ENCODE measurements at places on chromosomes 5 and 9.

DNA sequence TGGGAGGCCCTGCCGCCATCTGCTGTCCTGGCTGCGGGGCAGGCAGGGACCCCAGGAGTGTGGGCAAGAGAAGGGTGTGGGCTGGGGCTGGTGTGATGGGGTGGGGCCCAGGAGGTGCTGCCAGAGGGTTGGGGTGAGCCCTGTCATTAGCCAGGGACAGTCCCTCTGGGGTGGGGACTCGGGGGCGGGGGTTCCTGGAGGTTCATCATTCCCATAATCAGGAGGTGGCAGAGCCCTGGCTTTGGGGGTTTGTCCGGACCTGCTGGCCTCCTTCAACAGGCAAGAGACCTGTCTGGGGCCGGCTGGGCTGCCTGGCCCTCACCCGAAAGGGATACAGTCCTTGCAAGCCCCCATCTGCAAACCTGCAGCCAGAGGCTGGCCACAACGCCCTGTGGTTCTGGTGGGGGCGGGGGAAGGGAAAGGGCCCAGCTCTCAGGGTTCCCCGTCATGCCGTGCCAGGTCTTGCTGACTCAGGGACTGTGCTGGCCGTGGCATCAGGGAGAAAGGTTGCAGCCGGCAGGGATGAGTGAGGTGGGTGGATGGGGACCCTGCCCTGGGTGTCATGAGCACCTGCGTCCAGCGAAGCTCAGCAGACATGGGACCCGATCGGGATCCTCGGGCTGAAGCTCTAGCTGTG, 65.2 kb downstream of the MRPL36 start:
- H3K4me1 ChIP-seq: peaks cover 9% of the 10 kb centered on the region
- peaks cover 28% of the 10 kb centered on the region for H3K27me3 ChIP-seq
- no peaks in the 10 kb centered on the region for H3K36me3 ChIP-seq
- H3K4me3 ChIP-seq: no peak overlapping the region
- no peak for DNase-seq

- DNase-seq: no peak
- H3K36me3 ChIP-seq: peaks cover 49% of the 10 kb centered on the region
- H3K27ac ChIP-seq: no peak overlapping the region
Observed at GRCh38 chr5:154829589-154830218, 20.7 kb downstream of the FAXDC2 start.

- peaks cover 10% of the 10 kb centered on the region for H3K27me3 ChIP-seq
- H3K4me3 ChIP-seq: peak overlapping the region; percentile 3
- H3K4me1 ChIP-seq: peaks cover 41% of the 10 kb centered on the region
- DNase-seq: no peak
Observed at GRCh38 chr5:74945561-74946165, 79.5 kb upstream of the FAM169A start.

DNA sequence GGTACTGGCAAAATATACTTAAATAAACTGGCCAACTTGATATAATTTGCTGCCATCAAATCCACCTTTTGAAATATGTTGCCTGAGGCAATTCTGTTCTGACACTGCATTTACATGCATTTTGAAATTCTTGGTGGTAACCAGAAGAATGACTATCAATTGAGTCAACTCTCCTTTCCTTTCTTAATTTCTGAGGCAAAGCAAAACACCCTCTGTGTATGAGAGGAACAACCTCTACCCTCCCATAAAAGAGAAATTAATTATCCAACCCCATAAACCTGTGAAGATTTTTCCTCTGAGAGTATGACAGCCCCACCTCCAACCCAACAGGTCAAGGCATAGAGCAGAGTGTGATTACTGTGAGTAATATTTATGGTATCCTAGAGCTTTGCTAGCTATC, 286.8 kb downstream of the NR2F1-AS1 start:
- peaks cover 33% of the 10 kb centered on the region for H3K4me1 ChIP-seq
- DNase-seq: no peak
- peaks cover 12% of the 10 kb centered on the region for H3K27me3 ChIP-seq
- no peak overlapping the region for H3K4me3 ChIP-seq

DNA sequence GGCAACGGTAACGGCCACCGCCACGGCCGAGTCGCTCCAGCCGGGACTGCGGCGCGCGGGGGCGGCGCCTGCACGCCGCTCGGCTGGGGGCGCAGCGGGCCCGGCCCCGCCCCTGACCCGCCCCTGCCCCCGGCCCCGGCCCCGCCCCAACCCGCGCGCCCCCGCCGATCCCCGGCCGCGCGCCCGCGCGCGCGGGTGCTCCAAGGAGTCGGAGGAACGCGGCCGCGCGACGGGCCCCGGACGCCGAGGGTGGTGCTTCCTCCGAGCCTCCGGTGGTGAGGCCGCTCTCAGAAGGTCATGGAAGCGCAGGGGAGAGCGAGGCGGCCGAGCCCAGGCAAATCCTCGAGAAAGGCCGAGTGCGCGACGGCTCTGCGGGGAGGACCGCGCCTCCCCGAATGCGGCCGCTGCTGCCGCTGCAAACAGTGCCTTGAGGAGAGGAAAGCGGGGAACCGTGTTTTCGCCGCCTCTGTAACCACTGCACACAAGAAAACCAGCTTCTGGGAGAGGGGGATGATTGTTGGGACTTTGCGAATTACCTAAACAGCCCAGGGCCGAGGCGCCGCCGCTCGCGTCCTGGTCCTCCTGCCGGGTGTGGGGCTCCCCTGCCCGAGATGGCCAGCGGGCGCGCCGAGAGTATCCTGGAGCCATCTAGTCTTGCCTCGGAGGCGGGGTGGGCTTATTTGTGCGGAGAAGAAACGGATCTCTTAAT, at the start of gene LIFR:
Gene LIFR (minus strand): TSS at position 48 of the 709 bp plus-strand sequence. CDS start 25,999 bp downstream, outside the sequence.
- peaks cover 40% of the 10 kb centered on the region for H3K4me1 ChIP-seq
- H3K4me3 ChIP-seq: peak within 1 kb of the TSS; percentile 96
- DNase-seq: peak; percentile 87
- peaks cover 21% of the 10 kb centered on the region for H3K27me3 ChIP-seq

GRCh38 chr9:107720501-107720900, 230.9 kb upstream of the KLF4 start:
- no peak for DNase-seq
- H3K4me3 ChIP-seq: no peak overlapping the region
- H3K36me3 ChIP-seq: no peaks in the 10 kb centered on the region
- peaks cover 17% of the 10 kb centered on the region for H3K27me3 ChIP-seq
- H3K27ac ChIP-seq: no peak overlapping the region
- no peaks in the 10 kb centered on the region for H3K4me1 ChIP-seq

GRCh38 chr5:125367702-125368101, 621.3 kb upstream of the ZNF608 start:
- no peak overlapping the region for H3K27ac ChIP-seq
- no peak for DNase-seq
- H3K4me3 ChIP-seq: no peak overlapping the region
- no peaks in the 10 kb centered on the region for H3K27me3 ChIP-seq

- no peak overlapping the region for H3K4me3 ChIP-seq
- H3K4me1 ChIP-seq: peaks cover 9% of the 10 kb centered on the region
- H3K27ac ChIP-seq: no peak overlapping the region
- H3K27me3 ChIP-seq: peaks cover 90% of the 10 kb centered on the region
Observed at GRCh38 chr5:135472141-135472540, 20.0 kb upstream of the TIFAB start.

- no peak overlapping the region for H3K4me3 ChIP-seq
- peaks cover 6% of the 10 kb centered on the region for H3K4me1 ChIP-seq
- no peaks in the 10 kb centered on the region for H3K27me3 ChIP-seq
- DNase-seq: no peak
Observed at GRCh38 chr5:26763215-26763614, 275.2 kb downstream of the CDH9 start.

DNA sequence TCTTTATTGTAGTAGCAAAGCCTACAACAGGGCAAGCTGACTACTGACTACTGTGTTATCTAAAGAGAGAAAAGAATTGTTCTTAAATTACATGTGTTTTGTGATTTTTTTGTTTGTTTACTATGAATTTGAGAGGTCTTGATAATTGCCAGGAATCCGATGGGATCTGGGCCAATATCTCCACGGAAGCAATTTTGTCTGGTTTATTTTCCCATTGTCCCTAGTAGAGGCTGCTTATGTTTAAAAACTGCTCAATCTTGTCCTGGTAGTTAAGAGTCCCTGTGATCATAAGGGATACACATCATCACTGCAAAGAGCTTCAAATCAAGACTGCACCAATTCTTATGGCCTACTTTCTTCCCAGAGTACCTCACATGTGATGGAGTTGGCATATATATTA, 94.4 kb downstream of the GLDC start:
- H3K36me3 ChIP-seq: no peaks in the 10 kb centered on the region
- H3K27me3 ChIP-seq: peaks cover 2% of the 10 kb centered on the region
- H3K4me1 ChIP-seq: peaks cover 36% of the 10 kb centered on the region
- no peak overlapping the region for H3K27ac ChIP-seq
- DNase-seq: no peak

- no peak for DNase-seq
- peaks cover 13% of the 10 kb centered on the region for H3K27me3 ChIP-seq
- no peak overlapping the region for H3K4me3 ChIP-seq
- H3K4me1 ChIP-seq: no peaks in the 10 kb centered on the region
- H3K27ac ChIP-seq: no peak overlapping the region
Observed at GRCh38 chr5:152465140-152465539, 60.1 kb upstream of the NMUR2 start.

- DNase-seq: no peak
- H3K27ac ChIP-seq: peak overlapping the region; percentile 18
- H3K4me1 ChIP-seq: peaks cover 82% of the 10 kb centered on the region
Observed at GRCh38 chr5:72234265-72234700, 85.8 kb downstream of the MRPS27 start.

- no peaks in the 10 kb centered on the region for H3K4me1 ChIP-seq
- H3K27ac ChIP-seq: no peak overlapping the region
- H3K4me3 ChIP-seq: no peak overlapping the region
- no peaks in the 10 kb centered on the region for H3K27me3 ChIP-seq
Observed at GRCh38 chr5:162484986-162485385, 417.4 kb downstream of the GABRG2 start.

- no peaks in the 10 kb centered on the region for H3K36me3 ChIP-seq
- no peaks in the 10 kb centered on the region for H3K4me1 ChIP-seq
- peaks cover 9% of the 10 kb centered on the region for H3K27me3 ChIP-seq
- DNase-seq: peak; percentile 20
- H3K27ac ChIP-seq: no peak overlapping the region
Observed at GRCh38 chr5:61768692-61769281, 436.7 kb downstream of the ZSWIM6 start.

DNA sequence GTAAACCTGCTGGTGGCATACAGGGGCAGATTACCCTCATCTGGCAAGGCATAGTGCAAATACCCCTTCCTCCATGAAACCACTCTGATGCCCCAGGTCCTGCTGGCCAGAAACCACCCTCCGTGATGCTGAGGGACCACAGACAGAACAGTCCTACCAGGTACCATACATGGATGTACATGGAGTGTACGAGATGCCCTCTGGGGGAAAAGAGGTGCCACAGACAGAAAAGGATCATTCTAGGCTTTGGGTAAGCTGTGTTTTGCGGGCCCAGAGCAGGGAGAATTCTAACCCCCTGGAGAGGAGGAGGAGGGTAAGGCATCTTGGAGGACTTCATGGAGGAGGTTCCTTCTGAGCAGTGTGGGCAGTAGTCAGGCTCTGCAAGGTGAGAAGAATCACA, 68.3 kb downstream of the GABBR2 start:
- no peaks in the 10 kb centered on the region for H3K36me3 ChIP-seq
- H3K27me3 ChIP-seq: peaks cover 18% of the 10 kb centered on the region
- no peak overlapping the region for H3K4me3 ChIP-seq
- H3K4me1 ChIP-seq: peaks cover 4% of the 10 kb centered on the region
- DNase-seq: no peak

- no peak overlapping the region for H3K27ac ChIP-seq
- DNase-seq: no peak
- peaks cover 37% of the 10 kb centered on the region for H3K27me3 ChIP-seq
- no peaks in the 10 kb centered on the region for H3K36me3 ChIP-seq
- H3K4me1 ChIP-seq: no peaks in the 10 kb centered on the region
- no peak overlapping the region for H3K4me3 ChIP-seq
Observed at GRCh38 chr5:80967500-80968181, 7.5 kb downstream of the RASGRF2 start.

DNA sequence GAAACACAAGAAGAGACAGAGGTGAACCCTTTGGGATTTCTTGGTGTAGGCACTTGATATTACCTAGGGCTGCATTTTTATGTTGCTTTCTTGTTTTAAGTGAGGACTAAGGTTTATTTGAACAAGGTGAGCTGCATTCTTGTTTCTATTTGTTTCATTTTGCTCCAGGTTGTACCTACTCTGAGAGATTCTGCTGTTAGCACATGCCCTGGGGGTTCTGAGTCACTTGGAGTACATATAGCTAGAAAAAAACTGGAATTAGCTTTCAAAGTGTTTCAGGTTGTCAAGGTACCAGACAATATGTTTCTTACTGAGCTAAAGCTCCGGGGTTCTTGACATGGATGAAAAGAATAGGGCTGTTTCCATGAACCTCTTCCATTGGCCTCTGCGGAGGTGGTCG, 299.4 kb downstream of the ICE1 start:
- peaks cover 8% of the 10 kb centered on the region for H3K27me3 ChIP-seq
- no peak overlapping the region for H3K4me3 ChIP-seq
- peaks cover 9% of the 10 kb centered on the region for H3K4me1 ChIP-seq
- no peak overlapping the region for H3K27ac ChIP-seq
- no peak for DNase-seq
- no peaks in the 10 kb centered on the region for H3K36me3 ChIP-seq

DNA sequence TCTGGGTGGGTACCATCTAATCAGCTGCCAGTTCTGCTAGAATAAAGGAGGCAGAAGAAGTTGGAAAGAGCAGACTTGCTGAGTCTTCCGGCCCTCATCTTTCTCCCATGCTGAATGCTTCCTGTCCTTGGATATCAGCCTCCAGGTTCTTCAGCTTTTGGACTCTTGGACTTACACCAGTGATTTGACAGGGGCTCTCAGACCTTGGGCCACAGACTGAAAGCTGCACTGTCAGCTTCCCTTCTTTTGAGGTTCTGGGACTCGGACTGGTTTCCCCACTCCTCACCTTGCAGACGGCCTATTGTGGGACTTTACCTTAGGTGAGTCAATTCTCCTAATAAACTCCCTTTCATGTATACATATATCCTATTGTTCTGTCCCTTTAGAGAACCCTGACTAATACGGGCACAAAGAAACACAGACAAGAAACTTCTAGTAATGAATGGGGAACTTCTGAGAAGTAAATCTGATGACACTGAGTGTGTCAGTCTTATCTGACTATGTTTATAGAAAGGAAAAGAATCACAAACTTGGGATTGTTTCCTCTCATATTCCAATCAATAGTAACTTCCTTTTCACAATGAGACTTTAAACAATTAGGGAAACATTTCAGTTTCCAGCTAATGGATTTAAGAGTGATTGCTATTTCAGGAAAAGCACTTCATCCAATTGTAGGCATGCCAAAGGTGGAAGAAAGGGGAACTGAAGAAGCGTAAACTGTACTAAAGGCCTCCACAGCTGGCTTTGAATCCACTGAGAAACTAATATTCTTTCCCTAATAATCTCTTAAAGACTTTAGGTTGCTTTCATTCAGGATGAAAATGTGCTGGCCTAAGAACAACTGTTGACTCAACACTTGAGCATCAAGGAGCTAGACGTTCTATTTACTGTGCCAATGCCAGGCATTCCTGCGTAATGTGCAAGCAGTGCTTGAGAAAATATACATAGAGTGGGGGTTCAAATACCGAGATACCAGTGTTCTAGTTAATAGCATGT, 127.9 kb upstream of the PTGER4 start:
- no peaks in the 10 kb centered on the region for H3K27me3 ChIP-seq
- H3K27ac ChIP-seq: no peak overlapping the region
- H3K4me1 ChIP-seq: no peaks in the 10 kb centered on the region
- no peak for DNase-seq
- H3K36me3 ChIP-seq: no peaks in the 10 kb centered on the region

Measured in nephron progenitor cell (in vitro differentiated cells).